ENCODE measurements at places on chromosomes 6 and 20.
A peak's percentile ranks its signal among the peaks of the same experiment; 100 is the strongest.

GRCh38 chr6:42078386-42078785 lies 28.1 kb downstream of the TAF8 start:
- DNase-seq, result no peak

DNA sequence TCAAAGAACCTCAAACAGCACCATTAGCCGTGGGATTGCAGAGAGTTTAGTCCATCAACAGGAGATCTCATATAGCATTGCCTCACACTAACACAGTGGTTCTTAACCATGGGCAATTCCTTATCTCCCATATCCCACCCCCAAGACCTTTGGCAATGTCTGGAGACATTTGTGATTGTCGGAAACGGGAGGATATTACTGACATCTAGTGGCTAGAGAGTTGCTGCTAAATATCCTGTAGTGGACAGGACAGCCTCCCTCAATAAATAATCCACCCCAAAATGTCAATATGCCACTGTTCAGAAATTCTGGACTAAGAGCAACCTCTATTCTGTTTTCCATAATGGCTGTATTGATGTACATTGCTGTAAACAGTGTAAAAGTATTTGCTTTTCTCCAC lies 210.1 kb upstream of the CCN2 start:
- no peak for DNase-seq

DNA sequence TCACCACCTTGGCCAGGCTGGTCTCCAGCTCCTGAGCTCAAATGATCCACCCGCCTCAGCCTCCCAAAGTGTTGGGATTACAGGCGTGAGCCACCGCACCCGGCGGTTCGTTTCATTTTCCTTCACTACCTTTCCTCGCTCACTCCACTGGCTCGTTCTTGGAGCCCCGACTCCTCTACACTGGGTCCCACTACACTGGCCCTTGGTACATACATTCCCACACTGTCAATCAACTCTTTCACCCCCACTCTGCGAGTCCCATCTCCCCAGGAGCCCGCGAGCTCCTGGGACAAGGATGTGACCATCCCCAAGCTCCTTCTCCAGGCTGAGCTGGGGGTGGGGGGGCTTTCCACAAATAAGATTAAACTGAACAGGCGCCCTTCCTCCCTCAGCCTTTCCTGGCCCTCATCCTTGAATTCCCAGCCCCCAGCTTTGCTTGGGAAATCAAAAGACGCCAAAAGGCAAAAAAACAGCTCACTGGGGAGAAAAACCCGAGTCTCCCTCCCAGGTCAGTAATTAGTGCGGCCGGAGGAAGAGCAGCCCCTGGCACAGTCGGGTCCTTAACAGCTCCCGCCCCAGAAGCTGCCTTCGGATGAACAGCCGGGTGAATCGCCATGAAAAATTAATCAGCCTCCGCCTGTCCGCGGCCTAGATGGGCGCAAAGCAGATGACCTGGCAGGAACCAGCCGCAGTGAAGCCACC lies 42.8 kb upstream of the LY86 start:
- DNase-seq, result no peak

GRCh38 chr20:17910828-17911294 lies 57.7 kb downstream of the SNX5 start:
- no peak for DNase-seq

- no peak for DNase-seq
These were observed 212.2 kb downstream of the UST start for GRCh38 chr6:148959008-148959407.

DNA sequence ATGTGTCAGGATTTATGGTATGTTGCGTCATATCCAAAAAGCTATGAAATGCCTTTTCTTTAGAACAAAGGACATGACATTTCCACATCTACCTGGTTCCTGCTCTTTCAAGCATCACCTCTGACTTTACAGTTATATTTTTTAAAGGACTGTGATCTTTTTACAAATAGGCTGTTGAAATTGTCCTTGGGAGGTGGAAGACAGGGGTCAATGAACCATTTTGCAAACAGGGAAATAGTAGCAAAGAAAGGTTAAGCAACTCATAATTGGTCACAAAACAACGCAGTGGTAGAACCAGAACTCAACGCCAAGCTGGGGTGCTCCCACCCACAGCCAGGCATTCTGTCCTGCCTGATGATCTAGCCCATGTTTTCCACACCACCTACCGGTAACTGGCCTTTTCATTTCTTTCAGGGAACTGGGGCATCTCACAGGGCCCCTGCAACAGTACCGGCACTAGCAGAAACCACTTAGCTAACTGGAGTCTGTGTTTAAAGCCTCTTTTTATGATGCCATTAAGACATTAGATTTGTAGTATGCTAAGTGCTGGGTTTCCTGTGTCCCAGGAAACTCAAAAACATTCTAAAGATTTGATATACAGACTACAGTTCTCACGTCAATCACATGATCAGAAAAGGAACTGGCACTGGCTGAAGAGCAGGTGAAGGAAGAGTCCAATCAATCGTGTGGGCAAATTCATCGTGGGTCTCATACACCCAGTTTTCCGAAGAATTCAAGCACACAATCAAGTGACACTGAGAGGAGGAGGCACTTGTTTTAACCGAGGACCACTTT lies 13.9 kb downstream of the ZNF217 start:
- no peak for DNase-seq

DNA sequence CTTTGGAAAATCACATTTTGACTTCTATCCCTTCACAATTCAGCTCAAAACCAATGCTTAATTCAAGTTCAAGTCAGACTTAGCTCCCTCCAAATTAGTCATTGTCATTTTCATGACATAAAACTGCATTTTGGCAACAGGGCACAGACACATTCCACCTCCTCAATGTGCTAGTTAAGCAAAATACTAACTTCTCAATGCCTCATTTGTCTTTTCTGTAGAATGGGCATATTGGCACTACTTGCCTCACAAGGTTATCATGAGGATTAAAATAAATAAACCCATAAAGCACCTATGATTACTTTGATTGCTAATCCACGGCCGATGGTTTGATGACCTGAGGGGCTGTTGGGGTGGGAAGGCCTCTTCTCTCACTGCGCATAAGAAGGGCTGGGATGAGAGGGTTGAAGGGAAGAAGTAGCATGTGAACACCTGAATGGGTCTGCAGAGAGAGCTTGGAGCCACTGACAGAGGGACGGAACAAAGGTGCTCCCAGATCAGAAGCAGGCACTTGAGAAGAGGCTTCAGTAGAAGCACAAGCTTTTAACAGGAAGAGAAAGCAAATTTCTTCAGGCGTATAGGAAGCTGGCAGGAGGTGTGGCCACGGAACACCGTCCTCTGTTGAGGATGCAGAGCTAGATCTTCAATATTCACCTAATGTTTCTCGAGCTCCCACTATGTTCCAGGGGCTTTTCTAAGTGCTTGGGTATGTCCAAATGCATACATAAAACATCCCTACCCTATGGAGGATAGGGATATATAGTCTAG lies 11.7 kb upstream of the TBC1D7 start:
- no peak for DNase-seq

- DNase-seq, result no peak
These were observed 790 bp downstream of the TOX2 start for GRCh38 chr20:43915211-43916072.

DNA sequence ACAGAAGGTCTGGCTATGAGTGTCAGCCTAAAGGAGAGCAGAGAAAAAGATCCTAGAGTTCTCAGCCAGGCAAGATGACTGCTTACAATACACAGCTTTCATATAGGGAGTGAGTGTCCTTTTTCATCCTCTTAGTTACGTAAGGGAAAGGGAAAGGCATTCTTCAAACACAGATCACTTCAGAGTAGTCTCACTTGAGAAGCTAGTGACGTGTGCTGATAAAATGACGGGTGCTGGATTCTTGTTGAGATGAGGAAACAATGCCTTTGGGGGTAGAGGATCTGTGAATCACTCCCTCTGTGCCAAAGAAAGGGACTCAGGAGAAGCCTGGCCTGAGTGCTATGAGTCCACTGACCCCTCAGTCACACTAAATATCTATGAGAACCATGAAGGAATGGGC lies 117.3 kb downstream of the QRSL1 start:
- DNase-seq, result no peak

DNA sequence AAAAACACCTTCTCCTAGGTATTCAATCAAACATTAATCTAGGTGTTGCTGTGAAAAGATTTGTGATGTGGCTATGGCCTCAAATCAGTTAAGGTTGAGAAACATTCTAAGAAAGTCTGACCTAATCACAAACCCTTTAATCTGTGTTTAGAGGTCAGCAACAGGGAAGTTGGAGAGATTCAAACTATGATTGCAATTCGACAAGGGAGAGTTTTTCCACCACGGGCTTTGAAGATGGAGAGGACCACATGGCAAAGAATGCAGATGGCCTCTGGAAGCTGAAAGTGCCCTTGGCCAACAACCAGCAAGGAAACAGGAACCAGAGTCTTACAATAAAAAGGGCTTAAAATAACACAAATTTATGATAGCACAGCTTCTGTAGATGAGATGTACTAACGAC lies 29.6 kb upstream of the LGSN start:
- no peak for DNase-seq

- DNase-seq, result no peak
These were observed 68.7 kb upstream of the MYL9 start for GRCh38 chr20:36472637-36473090.

- no peak for DNase-seq
These were observed 1.4 kb downstream of the CUL9 start for GRCh38 chr6:43183441-43183840.

GRCh38 chr20:62114894-62115293 lies 7.4 kb upstream of the LSM14B start:
- DNase-seq, result no peak

GRCh38 chr20:17282501-17282900 lies 55.7 kb downstream of the PCSK2 start:
- no peak for DNase-seq

DNA sequence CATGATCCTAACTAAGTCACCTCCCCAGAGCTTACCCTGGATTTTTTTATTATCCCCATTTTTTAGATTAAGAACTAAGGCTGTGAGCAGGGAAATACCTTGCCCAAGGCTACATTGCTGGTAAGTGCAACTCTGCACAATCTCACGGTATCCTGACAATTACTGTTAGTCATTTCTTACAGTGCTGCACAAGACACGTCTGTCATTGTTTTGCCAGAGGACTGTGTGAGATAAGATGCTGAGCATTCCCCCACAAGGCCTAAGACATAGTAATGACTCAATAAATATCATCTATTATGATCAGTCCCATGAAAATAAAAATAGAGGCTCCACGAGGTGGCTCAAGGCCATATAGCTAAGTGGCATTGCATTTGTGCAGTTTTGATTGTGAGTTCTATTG lies 21.0 kb downstream of the PFDN4 start:
- DNase-seq, result no peak

GRCh38 chr6:149028767-149029405 lies 282.1 kb downstream of the UST start:
- DNase-seq, result peak; percentile 63

- DNase-seq, result no peak
These were observed 36.9 kb downstream of the CCN2 start for GRCh38 chr6:131914234-131914633.

DNA sequence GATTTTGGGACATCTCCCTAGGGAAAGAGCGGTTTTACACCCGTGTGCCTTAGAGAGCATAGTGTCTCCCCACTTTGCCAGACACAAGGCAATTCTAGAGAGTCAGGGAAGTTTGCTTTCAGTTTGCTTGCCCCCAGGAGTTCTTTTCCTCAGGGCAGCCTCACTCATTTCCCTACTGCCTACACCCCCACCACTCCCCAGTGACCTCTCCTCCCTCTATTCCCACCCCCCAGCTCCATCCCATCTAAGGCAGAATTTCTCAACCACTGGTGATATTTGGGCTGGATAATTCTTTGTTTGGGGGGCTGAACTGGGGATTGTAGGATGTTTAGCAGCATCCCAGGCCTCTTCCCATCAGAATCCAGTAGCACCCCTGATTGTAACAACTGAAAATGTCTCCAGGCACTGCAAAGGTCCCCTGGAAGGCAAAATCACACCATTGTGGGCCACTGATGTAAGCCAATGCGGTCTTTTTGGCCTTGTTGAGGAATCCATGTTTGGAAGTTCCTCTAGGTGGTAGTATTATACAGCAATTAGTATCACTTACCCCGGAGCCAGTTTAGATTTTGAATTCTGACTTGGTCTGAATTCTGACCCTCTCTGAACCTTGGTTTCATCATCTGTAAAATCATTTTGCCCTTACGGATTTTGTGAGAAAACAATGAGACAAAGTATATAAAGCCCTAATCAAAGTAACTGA lies 1.3 kb downstream of the EPPIN start:
- no peak for DNase-seq

GRCh38 chr20:62048346-62048761 lies 17.3 kb downstream of the TAF4 start:
- DNase-seq, result no peak

DNA sequence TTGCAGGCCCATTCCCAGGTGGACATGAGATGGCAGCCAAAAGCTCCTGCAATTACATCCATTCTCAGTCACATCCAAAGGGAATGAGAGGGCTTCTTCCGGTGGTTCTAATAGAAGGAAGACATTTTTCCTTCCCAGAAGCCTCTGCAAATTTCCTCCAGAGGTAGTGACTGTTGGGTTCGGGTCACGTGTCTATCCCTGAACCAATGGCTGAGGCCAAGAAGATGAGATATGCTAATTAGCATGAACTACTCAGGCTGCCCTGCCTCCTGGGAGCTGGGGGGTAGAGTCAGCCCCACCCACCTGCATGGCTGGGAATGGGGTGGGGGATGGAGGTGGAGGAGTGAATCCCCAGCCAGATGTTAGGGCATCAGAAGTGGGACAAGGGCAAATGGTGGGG lies 61.3 kb upstream of the IYD start:
- DNase-seq, result no peak

DNA sequence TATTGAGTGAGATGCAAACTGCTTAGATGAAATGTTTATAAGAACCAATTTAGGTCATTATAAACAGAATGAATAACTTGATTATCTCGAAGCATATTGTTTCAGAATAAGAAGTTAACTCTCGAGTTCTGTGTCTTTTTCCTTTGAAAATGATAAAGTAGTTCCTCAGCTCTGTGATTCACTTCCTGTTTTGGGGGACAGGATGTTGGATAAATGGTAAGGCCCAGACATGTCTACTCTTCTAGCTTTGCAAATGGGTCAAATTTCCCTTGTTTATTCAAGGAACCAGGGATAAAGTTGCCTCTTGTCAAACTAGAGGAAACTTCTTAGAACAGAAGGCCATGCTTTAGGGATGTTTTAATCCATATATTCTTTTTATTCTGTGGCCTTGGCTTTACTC lies 246.9 kb downstream of the SOX4 start:
- DNase-seq, result no peak

GRCh38 chr20:41366546-41367392 lies at the start of gene EMILIN3:
TSS of gene EMILIN3 (minus strand) at chr20:41366818. CDS start at chr20:41366634, 184 bp downstream.
- no peak for DNase-seq

GRCh38 chr6:138736640-138737039 lies 36.9 kb upstream of the CCDC28A start:
- DNase-seq, result no peak

GRCh38 chr6:38234934-38235682 lies 404.6 kb downstream of the BTBD9 start:
- DNase-seq, result no peak
